ENCODE measurements at places on chromosomes 5 and 9.

DNA sequence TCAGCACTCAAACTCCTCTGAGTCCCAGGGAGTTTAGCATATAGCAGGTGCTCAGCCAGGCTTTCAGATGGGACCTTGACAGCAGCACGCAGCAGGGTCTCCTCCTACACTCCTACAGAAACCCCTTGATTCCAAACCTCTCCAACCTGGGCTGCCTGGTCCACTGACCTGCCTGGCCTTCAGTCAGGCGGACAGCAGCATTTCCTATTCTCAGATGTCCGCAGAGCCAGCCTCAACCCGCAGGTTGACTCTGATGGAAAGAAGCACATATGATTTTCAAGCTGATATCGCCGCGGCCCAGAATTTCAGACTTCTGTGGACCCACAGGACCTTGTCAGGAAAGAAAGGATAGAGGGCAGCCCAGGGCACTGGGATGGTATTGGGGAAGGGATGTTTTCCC is 5.3 kb upstream of the SLC25A48 start:
- no peak for DNase-seq

GRCh38 chr5:97608501-97608900 is 425.5 kb upstream of the RIOK2 start:
- DNase-seq: no peak

DNA sequence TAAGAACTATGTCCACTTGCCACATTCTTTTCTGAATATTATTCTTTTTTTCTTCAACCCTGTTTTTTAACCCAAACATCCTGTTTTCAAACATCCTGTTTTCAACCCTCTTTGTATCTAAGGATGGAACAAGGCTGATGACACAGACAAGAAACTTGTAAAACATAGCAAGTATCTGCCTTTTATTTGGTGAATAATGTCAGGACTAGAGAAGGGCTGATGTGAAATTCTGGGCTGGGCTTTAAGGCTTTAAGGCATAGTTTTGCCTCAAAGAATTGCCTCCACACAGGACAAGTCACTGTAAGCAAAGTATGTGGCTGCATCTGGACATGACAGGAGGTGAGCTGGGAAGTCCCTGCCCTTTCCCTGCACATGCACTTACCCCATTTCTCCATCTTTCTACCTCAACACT is 42.5 kb upstream of the RIC1 start:
- DNase-seq: no peak

DNA sequence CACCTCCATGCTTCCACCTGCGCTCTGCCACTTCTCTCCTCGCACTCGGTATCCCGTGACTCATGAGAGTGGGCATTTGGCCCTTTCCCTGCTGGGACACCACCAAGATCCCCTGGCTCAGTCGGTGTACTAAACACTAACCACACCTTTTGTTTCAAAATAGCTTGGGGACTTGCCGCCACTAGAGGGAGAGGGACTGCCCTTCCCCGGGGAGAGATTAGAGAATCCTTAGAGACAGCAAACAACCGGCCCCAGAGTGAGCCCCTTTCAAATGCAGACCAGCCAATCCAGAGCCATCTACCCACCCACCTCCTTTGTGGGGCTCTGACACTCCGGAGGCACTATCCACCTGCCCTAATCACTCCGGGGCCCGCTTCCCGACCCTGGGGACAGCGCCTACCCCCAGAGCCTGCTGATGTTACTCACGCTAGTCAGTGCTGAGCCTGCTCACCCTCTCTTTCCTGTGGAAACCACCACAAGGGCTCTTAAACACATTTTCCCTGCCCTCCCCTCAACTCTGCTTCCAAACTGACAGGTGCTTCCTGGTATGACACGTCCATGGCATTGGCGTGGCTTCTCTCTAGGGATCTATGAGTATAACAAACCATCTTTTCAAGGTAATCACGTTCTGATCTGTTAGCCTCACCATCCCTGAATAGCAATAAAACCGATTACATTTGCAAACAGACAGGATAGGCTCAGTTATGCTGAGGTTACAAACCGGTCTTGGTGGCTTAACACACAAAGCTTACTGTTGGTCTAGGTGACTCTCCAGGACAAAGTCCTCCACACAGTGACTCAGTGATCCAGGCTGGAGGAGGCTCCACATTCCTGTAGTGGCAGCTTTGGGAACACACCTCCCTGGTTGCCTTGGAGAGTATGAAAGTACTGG is 180.1 kb upstream of the MVB12B start:
- peak; percentile 3 for DNase-seq

DNA sequence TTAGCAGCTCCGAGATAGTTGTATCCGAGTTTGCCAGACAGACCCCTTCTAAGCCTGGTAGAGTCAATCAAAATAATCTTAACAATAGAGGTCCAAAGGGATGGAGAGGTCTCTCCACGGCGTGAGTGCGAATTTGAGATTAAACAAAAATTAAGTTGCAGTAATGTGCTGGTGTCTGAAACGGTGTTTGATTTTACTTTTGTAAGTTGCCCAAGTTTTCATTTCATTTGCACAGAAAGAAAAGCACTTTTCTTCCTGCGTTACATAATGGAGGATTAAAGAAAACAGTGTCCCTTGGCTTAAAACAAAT is 1.2 kb downstream of the IRX1 start:
- DNase-seq: no peak

GRCh38 chr5:173736923-173737412 is 120.5 kb upstream of the BOD1 start:
- no peak for DNase-seq

- DNase-seq: no peak
These were observed 27.1 kb upstream of the IFNA14 start for GRCh38 chr9:21266733-21267484.

GRCh38 chr5:168268949-168269936 is 22.2 kb upstream of the WWC1 start:
- DNase-seq: peak; percentile 54

- peak; percentile 50 for DNase-seq
These were observed 118.4 kb upstream of the DPYSL3 start for GRCh38 chr5:147628058-147628895.

- DNase-seq: no peak
These were observed 26.3 kb downstream of the GSN start for GRCh38 chr9:121294151-121294743.

DNA sequence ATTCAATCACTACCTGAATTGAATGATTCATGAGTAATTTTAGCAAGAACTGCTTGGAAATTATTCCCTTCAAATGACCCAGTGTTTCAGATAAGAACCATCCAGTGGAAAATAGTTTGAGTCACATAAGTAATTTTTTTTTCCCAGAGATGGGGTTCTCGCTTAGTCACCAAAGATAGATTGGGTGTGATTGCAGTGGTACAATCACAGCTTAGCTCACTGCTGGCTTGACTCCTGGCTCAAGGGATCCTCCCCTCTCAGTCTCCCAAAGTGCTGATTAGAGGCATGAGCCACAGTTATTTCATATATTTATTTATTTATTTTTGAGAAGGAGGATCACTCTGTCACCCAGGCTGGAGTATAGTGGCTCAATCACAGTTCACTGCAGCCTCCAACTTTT is 574.5 kb upstream of the ARRDC3 start:
- no peak for DNase-seq

GRCh38 chr5:76986825-76987526 is 34.1 kb downstream of the CRHBP start:
- no peak for DNase-seq

DNA sequence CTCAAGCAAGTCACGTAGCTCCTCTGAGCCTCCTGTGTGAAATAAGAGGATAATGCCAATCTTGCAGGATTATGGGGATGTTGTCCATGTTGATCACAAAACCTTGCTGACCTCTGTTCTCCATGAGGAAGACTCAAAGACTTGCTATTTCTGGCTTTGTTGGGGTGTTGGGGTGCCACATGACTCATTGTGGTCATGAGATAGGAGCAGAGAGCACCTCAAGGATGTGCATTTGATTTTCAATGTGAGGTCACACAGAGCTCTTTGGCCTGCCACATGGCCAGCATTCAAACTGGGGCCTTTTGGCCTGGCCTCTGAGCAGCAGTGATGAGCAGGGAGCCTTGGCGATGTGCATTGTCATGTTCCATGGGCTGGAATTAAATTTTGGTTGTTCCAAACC is 380.3 kb downstream of the GADD45G start:
- no peak for DNase-seq

DNA sequence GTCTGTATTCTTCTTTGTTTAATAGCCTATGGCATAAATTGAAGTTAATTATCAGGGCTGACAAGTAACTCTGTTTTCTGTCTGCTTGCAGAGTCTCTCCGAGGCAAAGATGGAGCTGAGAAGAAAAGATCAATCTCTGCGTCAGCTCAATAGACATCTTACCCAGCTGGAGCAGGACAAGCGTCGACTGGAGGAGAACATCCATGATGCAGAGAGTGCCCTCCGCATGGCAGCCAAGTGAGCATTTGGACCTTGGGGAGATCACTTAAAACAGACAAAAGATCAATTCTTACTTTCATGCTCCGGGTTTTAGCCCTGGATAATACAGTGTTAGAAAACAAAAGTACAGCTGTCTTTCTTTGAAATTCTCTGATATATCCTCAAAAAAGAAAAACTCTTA is 293.8 kb downstream of the CCDC171 start:
- no peak for DNase-seq

GRCh38 chr5:74517700-74518099 is 122.8 kb downstream of the ENC1 start:
- no peak for DNase-seq

DNA sequence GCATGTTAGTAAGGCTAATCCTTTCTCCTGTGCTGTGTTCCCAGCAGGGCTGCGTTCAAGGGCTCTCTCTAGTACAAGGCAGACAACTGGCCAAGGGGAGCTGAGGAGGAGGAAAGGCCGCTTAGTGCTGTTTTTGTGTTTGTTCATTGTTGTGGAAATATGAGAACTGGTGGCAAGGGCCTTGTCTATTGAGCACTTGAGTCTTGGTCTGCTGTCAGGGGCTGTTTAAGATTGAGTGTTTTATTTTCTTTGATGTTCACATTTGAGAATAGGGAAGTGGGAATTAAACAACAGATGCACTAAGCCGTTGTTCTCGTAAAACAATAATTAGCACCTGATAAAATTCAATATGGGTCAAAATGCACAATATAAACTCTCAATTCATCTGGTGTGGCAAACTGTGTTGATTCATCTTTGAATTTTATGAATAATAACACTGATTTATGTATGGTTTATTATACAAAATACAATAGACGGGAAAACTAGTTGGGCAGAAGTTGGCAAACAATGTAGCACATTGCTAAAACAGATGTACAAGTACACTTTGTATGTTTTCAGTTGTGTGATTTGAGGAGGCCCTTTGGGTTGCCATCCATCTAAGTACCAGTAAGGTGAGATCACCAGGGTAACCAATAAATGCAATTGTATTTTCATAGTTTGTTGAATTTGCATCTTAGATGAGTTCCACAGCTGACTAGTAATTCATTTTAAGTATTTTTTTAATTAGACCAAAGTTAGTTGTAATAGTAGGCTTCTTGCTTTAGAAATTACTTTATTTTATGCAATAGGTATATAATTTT is 97.6 kb upstream of the GRHPR start:
- no peak for DNase-seq

GRCh38 chr5:115979201-115980041 is 17.1 kb downstream of the LVRN start:
- DNase-seq: no peak

GRCh38 chr5:66655395-66656324 is 59.5 kb downstream of the MAST4 start:
- DNase-seq: no peak

GRCh38 chr9:27451207-27451797 is 72.8 kb upstream of the IFNK start:
- DNase-seq: no peak

GRCh38 chr9:89405826-89406225 is 87.5 kb downstream of the SECISBP2 start:
- DNase-seq: no peak

DNA sequence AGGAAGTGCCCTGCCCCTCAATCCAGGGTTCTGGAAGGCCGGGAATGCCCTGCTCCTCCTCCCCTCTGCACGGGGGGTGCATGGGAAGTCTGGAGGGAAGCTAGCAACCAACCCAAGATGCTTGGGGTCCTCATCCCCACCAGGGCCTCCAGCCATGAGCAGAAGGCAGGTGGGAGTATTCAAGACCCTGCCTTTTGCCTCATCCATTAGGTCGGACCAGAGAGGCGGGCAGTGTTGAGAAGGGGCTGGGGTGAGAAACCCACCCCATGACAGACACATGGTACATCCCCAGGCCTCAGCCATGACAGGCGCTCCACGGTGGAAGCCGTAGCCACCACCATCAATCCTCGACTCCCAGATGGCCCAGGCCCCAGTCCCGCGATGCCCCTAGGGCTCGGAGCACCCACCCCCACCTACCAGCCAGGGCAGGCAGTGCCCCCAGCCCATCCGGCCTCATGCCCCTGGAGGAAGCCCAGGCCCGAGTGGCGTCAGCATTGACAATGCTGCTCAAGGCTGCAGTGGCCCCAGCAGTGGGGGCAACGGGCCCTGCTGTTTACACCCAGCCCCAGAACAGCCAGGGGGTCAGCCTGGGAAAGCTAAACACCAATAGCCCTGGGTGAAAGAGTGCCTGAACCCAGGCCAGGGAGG is 8.6 kb downstream of the NR5A1 start:
- DNase-seq: no peak

GRCh38 chr5:4905674-4906520 is 234.2 kb upstream of the ADAMTS16 start:
- DNase-seq: no peak

- no peak for DNase-seq
These were observed 93.7 kb upstream of the MRPS30 start for GRCh38 chr5:44714871-44715561.

DNA sequence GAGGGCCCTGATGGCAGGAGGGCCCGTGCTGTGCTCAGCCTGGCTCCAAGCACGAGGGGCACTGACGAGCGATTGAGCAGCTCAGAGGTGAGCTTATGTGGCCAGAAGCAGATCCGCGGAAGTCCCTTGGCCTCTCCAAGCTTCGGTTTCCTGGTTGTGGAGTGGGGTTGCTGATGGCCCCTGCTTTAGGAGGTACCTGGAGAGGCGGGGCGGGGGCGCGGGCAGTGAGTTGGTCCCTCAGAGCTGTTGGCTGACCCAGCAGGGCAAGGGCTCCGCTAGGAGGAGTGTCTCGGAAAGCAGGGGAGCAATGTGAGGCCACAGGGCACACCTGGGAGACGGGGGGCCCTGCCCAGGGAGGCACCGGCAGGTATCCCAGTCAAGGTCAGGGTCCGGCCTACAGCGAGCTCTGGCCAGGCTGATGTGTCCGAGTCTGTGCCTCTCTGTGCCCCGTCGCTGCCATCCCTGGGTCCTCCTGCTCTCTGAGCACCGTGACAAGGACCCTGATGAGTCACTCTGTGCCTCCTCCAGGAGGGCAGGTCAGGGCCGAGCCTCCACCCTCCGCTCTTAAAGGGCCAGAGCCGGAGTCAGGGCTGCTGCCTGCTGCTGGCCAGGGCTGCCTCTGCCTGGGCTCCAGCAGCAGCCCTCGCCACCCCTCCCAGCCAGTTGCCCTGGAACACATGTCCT is 14.8 kb downstream of the NCS1 start:
- DNase-seq: no peak

GRCh38 chr5:64767959-64768357 is 533 bp downstream of the SREK1IP1 start:
- no peak for DNase-seq

- no peak for DNase-seq
These were observed 252.5 kb downstream of the TRIM32 start for GRCh38 chr9:116939614-116940013.

- DNase-seq: no peak
These were observed 86.1 kb downstream of the GPR21 start for GRCh38 chr9:123119566-123119965.
